ENCODE measurements at places on chromosomes 16 and 17. TPM values are rescaled to one million over a fixed set of nuclear protein-coding genes. Genes with fewer than 3 reads are reported as not detected.

TBC1D3 gene
- total RNA-seq, result not detected

NPEPPS gene
- total RNA-seq, result 66.6 TPM

KRT14 gene
- total RNA-seq, result not detected

INTS2 gene
- 13.9 TPM for total RNA-seq

ATP5PD gene
- total RNA-seq, result 615 TPM

RFWD3 gene
- total RNA-seq, result 43.5 TPM

KRTAP16-1 gene
- not detected for total RNA-seq

ZSCAN10 gene
- not detected for total RNA-seq

OVCA2 gene
- total RNA-seq, result 77.5 TPM

ARL5C gene
- total RNA-seq, result not detected

SSH2 gene
- 28.1 TPM for total RNA-seq

TBC1D16 gene
- total RNA-seq, result 11.9 TPM

KRTAP1-1 gene
- total RNA-seq, result not detected

CEMP1 gene
- total RNA-seq, result not detected

EFNB3 gene
- total RNA-seq, result 1.2 TPM

All from A549 treated with ZK216348 at 1 μM for 4 hours (cell line).